Calu3 (cell line): ENCODE measurements at places on chromosomes 5 and 9.

DNA sequence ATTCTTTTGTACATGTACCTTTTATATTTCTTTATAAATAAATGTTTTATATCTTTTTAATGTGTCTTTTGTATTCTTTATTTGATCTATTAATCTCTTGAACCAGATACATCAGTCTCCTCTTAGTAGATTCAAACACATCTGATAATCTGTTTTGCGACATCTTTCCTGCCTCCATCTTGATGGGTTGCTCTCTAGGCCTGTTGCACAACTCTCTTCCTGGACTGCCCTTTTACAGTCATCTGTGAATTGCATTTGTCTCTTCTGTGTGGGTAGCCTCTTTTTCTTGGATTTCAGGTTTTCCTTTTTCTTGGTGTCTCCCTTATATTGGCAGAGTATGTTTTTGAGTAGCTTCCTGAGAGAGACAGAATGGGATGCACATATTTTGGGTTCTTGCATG is 6.2 kb downstream of the ZFYVE16 start:
- DNase-seq: no peak

DNA sequence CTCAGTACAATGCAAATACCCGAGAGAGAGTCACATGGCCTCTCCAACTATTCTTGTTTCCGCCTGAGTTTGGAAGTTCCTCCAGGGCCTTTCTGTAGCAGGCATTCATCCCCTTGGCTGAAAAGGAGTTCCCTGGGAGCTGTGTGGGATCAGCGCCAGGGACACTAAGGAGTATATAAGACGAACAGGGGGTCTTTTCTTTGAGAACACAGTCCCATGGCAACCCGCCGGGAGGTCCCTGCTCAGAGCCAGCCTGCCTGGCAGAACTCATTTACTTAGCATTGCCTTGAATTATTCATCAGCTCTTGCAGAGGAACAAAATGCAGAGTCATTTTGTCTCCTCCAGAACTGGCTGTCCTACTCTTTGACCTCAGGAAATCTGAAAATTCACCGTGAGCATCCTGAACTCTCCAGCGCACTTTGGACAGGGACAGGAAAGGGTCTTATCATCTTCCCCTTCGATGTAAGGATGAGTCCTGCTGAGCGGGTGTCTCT is 120.4 kb upstream of the OSMR start:
- no peak for DNase-seq

DNA sequence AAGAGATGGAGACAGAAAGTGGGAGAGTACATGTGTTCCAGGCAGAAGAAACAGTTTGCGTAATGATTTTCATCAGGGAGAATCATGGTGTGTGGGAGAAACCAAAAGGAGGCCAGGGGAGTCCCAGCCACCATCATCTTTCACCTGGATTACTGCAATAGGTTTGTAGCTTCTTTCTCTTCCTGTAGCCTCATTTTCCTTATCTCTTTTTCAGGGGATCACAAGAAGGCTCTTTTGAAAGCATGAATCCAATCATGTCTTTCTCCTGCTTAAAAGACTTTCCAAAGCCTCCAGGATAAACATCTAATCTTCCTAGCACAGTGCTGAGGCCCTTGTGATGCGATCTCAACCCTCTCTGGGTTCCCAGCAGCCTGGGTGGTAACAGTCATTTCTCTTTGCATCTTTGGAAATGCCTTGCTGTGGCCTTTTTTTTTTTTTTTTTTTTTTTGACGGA is 10.3 kb upstream of the GPBP1 start:
- DNase-seq: no peak

- no peak for DNase-seq
Measured at GRCh38 chr9:98453589-98454311, 198.3 kb upstream of the TBC1D2 start.

GRCh38 chr9:34552606-34552981 is 29.8 kb upstream of the ENHO start:
- no peak for DNase-seq
